NCI-H1436 treated with DMSO at 0.1 percent for 48 hours (cell line): ENCODE measurements at places on chromosomes 3 and 15.

- DNase-seq = no peak
Measured at GRCh38 chr3:180073561-180073960, 36.8 kb upstream of the PEX5L start.

- no peak for DNase-seq
Measured at GRCh38 chr3:69129531-69129930, 7.1 kb upstream of the LMOD3 start.

DNA sequence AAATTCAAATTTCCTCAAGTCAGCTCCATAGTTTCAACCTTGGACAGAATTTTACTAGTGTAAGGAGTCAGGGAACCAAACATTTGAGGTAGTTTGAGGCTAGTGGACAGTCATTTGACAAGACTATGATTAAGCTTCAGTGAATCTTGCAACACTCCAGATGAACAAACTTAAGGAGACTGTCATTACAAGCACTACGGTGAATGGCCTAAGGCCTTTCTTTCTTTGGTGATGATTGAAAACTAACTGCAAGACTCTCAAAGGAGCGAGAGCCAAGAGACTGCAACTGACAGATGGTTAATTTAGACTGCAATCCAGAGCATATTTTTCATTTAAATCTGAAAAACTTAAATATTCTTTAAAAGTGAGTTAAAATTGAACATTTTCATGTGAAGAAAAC, 272.3 kb upstream of the NECTIN3 start:
- no peak for DNase-seq

DNA sequence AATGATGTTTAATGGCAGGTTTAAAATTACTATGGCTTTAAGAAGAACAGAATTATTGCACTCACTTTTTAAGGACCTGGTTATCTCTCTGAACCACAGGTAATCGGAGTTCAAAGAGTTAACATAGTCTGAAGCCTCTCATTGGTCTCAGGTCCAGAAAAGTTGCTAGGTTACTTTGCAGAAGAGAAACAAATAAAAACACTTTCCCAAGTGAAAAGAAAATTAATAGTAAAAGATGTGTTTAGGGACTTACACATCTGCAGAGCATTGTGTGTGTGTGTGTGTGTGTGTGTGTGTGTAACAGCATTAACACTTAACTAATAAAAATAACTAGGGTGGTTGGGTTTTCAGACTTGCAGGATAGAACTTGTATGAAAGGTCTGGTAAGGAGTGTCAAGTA, 1.0 kb downstream of the MASP1 start:
- DNase-seq = no peak

GRCh38 chr3:146975476-146975875, 370.3 kb upstream of the PLSCR5 start:
- DNase-seq = no peak

DNA sequence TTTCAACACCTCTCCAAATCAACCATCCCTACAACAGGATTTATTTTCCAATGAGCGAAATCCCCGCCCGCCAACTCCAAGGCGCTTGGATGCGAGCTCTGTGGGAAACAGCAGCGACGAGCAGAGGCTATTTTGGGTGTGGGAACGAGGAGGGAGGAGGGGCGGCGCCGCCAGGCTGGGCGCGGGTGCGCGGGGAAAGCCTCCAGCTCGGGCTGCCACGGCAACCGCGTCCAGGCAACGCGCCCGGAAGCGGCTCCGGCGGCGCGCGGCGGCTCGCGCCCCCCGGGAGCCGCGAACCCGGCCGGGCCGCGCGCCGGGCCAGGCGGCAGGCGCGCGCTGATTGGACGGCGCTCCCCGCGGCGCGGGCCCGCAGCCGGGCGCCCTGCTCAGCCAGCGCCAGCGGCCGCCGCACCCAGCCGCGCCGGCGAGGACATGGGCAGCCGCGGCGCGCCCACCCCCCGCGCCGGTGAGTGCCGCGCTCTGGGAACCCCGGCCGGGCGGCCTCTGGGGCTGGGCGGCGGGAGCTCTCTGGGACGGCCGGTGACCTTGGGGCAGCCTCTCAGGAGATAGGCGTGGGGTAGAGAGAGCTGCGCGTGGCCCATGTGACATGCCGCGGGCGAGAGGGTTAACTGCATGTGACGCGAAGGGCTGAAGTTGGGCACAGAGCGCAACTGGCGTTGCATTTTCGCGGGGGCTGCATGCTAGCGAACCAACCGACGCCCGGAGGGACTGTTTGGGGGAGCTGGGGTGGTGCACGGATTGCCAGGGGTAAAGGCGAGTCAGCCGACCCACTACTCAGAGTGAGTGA, at the start of gene FAM81A:
FAM81A (plus strand) TSS at position 370 of the 808 bp plus-strand sequence. CDS start 20,441 bp downstream, outside the sequence.
- no peak for DNase-seq

GRCh38 chr3:2517500-2518172, 419.0 kb downstream of the CNTN4 start:
- no peak for DNase-seq

- DNase-seq = no peak
Measured at GRCh38 chr3:24202071-24202470, 257.0 kb downstream of the NR1D2 start.

- no peak for DNase-seq
Measured at GRCh38 chr3:38610934-38611333, 38.6 kb downstream of the SCN5A start.

- DNase-seq = no peak
Measured at GRCh38 chr15:33068007-33068481, 126.5 kb downstream of the FMN1 start.

- no peak for DNase-seq
Measured at GRCh38 chr3:187986514-187986934, 167.4 kb upstream of the LPP start.

GRCh38 chr3:132198516-132198915, 118.7 kb upstream of the ACP3 start:
- no peak for DNase-seq

DNA sequence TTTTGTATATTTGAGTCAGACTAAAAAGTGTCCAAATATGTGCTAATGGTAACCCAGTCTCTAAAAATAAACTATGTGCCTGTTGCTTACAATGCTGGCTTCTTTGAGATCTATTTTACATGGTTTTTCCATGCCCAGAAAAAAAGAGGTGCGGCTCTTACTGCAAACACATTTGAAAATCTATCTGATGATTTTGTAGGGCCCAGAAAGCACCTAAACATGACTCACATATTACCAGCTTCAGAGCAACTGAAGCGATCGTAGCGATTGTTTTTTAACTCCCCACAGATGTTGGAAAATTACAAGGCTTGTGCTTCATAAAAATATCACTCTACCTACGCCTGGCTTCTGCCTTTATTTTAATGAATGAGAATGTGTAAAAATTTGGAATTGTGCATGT, 53.5 kb downstream of the SUCNR1 start:
- DNase-seq = no peak

DNA sequence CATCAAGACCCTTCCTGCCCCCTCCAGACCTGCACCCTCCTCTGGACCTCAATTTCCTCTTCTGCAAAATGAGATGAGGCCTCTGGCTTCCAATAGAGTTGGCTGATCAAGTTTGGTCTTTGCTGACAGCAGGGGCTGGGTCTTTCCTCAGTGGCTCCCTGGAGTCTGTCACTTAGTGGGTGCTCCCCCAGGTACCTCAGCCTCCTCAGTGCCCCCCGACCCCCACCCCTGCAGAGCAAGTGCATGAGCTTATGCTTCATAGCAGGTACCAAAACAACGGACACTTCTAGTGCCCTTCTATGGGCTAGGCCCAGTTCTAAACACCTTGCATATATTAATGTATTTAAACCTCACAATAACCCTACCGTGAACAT, 6.9 kb upstream of the PLXND1 start:
- no peak for DNase-seq
